ENCODE measurements at places on chromosomes 5 and 9.

DNA sequence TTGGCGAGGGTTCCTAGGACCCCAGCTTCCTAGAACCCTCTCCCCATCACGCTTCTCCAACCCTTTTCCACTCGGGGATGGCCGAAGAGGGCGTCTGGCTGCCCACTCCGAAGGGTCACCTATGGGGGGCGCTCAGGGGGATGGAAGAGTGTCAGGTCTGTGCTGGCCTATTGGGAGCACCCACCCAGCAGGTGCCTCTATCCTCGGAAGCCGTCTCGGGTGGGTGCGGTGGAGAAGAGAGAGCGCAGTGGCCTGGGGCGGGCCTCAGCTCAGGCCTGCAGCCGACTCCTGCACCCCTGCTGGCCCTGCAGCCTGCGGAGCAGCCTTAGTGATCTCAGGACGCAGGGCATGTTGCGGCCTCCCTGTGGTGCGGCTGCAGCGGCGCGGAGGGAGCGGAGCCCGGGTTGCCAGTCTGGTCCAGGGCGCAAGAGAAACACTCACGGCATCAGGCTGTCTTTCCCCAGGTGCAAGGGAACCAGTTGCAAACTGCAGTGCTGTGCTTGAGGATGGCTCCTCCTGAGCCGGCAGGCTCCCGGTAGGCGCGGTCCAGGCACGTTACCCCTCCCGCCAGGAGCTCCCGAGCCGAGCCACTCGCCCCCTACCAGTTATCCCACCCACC lies 1.5 kb upstream of the IRX2 start:
- DNase-seq: no peak

DNA sequence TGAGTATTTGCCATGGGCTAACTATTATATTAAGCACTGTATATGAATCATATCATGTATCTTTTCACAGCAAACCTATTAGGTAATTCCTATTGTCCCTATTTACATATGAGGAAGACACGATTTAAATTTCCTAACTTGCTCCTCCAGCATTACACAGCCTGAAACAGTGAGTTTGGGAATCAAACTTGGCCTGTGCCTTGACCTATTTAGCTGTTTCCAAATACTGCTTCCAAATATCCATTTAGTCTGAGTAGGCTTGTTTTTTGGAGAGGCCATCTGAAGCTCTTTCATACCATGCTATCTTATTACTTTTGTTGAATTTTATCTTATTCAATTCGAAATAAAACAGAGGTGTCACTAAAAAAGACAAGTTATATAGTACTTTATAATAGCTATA lies 447.3 kb upstream of the MPDZ start:
- DNase-seq: no peak

- DNase-seq: no peak
These were observed 153.3 kb downstream of the RGS3 start for GRCh38 chr9:113616621-113617496.

DNA sequence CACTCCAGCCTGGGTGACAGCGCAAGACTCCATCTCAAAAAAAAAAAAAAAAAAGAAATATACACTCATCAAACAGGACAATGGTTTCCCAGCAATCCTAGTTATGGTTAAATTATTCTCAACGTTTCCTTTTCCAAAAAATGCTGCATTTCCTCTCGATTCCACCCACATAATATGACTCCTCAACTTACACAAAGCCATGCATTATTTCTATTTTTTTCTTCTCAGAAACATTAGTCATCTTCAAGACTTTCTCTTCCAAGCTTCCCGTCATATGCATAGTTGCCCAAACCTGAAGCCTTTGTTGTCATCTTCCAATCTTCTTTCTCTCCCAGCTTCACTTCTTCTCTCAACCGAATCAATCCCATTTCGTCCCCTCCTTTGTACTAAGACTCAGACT lies 61.4 kb upstream of the RANBP6 start:
- DNase-seq: no peak

DNA sequence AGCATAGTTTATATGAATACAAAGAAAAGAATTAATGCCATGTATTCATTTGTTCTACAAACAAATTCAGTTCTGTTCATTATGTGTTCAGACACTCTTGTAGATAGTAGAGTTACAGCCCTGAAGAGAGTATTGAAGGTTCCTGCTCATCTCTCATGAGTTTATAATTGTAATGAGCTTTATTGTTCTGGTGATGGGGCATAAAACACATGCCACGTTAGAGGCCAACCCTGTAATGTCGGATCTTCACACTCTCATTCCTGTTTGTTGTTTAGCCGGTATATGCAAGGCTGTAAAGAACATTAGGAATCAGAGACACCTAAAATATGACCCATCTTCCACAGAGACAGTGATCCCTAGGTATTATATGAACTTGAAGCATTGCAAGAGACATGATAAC lies 214.5 kb downstream of the VPS13A start:
- DNase-seq: no peak

GRCh38 chr5:17374973-17375742 lies 122.9 kb upstream of the TAF11L2 start:
- no peak for DNase-seq

DNA sequence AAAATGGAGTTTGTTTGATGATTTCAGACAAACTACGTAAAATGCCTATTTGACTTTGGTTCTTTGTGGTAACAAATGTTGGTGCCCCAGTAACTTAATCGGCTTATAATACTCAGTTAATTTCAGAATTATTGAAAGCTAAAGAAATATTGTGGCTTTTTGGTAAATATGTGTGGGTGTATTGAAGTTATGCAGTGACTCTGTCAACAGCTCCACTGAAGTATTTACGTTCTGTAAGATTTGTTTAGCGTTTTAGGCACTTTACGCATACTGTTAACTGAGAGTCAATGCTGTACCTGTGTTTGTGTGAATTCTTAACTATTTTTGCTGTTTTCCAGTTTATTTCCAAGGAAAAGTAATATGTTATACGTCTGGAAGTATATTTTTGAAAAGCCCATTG lies 2.2 kb downstream of the RAD23B start:
- no peak for DNase-seq

- DNase-seq: no peak
These were observed 15.2 kb downstream of the LSM11 start for GRCh38 chr5:157758706-157759105.

DNA sequence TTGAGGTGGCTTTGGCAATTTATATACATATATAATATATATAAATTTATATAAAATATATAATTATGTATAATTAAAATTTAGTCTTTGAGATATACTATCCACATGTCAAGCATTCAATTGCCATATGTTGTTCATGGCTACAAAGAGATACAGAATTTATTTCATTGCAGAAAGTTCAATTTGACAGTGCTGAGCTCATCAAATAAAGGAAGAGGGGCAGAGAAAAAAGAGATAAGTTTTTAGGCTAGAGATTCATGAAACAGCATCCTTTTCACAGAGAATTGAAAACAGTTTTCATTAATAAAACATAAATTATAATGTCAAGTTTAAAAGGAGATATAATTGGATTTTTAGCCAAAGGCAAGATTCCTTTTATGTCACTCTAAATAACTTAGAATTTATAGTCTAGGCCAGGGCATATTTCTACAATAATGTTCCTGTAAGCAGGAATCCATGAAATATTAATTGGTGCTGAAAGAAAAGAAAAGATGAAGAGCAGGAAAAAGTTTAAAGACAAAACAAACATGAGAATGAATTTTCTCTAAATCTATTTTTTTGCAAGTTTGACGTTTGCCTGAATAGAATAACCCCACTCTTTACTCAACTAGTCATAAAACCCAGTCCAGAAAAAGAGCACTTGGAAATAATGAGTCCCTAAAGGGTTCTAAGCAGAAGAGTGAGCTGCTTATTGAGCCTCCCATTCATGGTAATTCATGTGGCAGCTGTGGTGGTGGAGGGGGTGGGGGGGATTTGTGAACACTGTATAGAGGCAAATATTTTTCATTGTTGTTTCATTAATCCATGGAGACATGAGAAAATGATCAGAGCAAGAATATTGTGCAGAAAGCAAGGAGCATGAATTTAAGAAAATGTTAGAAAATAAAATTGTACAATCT lies 1279.5 kb downstream of the CDH12 start:
- DNase-seq: no peak

- DNase-seq: no peak
These were observed 133.3 kb downstream of the FAM174A start for GRCh38 chr5:100668511-100668910.

DNA sequence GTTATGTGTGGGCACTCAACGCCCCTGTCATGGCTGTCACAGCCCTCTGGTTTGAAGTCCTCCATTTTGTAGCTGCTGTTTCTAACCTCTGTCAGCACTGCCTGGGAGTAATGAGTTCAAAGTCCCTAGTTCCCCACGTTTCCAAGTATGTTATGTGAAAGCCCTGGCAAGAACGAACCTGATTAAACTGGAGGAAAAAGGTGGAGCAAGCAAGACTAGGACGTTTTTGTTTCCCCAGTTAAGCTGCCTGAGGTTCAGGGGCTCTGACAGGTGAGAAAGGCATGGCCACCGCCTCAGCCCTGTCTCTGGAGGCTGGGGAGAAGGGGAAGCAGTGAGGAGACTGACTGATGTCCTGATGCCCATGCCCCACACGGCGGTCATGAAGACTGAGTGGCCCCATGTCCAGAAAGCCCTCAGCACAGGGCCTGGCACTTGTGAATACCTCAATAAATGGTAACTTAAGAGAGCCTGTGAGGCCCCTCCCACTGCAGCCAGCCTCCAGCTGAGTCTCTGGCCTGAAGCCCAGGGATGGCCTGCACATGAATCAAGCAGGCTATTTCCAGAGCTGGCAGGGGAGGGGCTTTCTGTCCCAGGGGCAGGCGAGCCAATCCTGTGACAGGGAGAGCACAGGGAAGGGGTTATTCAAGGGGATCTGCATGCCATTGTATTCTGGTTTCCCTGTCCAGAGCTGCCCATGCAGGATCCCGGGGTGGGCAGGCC lies 61.8 kb downstream of the PFDN1 start:
- no peak for DNase-seq

DNA sequence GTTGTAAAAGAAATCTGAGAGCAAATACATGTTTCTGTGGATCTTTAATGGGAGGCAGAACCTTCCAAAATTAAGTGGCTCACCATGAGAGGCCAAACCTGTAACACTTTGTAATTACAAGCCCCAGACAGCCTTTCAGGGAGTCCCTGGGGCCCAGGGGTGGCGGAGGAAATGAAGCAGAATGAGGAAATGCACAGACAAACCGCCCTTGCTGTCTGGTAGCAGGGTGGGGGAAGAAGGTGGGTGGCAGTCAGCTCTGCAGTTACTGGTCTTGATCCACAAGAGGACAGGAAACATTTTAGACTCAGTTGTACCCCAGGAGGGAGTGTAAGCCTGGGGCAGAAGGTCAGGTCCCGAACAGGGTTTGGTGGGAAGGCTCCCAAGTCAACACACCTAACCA lies 6.5 kb downstream of the ARL14EPL start:
- DNase-seq: no peak

GRCh38 chr5:132055441-132055807 lies 5.0 kb upstream of the IL3 start:
- no peak for DNase-seq

DNA sequence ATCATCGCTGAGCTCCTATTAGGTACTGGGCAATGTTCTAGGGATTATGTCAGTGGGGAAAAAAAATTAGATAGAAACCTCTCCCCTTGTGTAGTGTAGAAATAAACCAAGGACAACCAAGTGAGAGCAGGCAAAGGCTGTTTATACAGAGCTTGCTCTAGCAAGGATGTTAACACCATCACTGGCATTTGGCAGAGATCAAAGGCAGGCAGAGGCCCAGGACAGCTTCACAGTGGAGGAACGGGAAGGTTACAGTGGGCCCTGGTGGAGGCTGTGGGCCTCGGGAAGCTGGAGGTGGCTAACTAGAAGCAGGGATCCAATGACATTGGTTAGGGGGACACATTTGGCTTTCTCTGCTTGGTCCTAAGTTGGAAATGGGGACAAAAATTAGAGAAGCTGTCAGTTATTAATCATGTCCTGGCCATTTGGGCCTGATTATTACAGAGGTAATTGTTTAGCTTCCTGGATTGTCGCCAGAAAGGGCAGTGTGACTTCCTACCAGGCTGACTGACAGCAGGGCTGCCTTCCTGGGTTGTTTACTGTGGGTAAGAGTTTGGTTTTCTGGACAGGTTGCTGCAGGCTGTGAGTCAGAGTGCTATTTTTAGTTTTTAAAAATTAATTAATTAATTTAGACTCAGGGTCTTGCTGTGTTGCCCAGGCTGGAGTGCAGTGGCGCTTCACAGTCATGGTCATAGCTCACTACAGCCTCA lies 259.3 kb downstream of the ROR2 start:
- no peak for DNase-seq

DNA sequence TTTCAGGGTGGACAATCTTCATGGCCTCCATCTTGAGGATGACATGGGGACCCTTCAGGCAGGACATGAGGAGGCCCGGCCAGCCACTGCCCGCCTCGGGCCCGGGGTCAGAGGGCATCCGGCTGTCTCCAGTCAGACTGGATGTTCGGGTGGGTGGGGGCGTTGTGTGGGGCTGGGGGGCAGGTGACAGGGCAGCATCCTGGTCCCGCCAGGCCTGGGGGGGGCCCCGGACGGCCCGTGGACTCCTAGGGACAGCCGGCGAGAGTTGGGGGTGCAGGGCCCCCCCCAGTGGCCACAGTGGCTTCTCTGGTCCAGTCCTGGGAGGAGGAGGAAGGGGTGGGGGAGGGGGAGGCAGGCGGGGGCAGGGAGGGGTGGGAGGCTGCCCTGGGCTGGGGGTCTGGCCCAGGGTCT lies 940 bp downstream of the RNF208 start:
- no peak for DNase-seq

Measured in CMK (cell line).